ENCODE measurements at places on chromosomes 3 and 15.

- DNase-seq: no peak
Observed at GRCh38 chr15:97884513-97885131, 75.9 kb upstream of the ARRDC4 start.

DNA sequence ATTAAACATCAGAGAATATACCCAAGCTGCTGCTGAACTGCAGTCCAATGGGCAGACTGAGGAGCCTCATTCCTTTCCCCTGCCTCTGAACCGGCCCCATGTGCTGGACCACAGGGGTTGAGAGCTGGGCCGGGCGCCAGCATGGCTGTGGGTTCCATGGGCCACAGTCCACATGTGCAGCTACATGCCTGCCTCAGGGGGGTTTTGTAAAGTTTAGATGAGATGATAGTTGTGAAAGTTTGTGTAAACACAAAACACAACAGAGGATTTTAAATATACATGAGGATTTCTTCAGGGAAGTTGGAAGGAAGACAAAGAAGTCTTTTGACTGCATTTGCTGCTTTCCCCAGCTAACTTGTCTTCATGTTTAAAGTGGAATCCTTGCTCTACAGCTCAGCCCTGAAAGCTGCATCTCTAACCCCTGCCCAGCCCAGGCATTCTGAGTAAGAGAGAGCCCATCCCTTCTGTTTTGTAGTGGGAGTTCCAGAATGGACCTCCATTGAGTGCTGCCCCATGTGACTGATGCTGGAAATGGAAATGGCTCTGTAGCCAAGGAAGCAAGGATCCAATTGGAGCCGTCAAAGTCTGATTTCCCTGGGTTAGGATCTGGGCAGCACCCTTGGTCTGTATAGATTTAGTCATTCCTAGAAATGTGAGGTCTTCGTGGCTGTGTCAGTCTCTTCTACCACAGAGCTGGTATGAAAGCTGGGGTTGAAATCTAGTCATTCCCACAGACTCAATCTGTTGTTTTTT, 17.5 kb downstream of the SLC12A8 start:
- DNase-seq: no peak

DNA sequence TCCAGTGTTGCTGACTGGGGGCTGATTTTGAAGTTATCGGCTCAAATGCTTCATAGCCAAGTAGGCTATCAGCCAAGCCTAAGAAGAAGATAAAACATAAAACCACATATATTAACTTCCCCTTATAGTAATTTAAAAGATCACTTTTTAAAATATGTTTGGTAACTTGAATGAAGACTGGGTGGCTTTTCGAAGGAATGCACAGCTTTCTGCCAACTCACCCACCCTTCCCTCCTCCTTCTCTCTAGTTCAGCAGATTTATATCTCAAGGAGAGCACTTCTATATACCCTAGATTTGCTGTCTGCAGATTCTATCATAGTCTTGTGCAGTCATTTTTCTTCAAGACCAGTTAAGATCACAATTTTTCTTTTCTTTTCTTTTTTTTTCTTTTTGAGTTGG, 189.4 kb upstream of the CHRM5 start:
- no peak for DNase-seq

DNA sequence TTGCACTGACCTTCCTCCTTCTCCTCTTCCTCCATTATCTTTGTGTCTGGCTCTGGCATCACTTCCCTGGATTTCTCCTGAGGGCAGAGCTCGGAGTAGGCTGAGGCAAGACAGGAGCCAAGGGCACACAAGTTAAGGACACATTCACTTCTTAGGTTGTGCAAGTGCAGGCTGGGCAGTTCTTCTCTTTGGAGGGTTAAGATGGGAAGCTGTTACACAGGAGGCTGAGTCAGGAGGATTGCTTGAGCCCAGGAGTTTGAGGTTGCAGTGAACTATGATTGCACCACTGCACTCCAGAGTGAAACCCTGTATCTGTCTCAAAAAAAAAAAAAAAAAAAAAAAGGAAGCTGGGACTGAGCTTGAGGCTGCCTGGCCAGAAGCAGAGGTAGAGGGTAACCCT, 176.2 kb upstream of the ANKRD28 start:
- no peak for DNase-seq

DNA sequence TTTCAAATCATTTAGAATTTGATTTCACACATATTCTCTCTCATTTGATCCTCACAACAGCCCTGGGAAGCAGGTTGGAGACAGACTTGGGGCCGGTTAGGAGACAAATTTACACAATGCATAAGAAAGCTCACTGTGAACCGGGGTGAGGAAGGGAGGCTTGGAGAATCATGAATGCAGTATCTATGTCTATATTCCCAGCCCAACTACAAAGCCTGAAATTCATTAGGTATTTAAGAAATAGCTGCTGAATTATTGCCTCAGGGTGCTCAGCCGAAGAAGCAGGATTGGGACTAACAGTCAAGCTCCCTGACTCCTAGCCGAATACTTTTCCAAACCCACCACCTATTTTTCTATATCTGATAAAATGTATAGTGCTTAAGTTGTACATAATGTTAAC, 8.4 kb upstream of the GOLGA6C start:
- DNase-seq: no peak
